SHP77 (cell line): ENCODE measurements at places on chromosomes 4 and X.

- no peak for DNase-seq
These were observed 13.0 kb downstream of the PNMA6E start for GRCh38 chrX:153387987-153388721.

GRCh38 chrX:54182864-54183613 is at the start of gene FAM120C:
Gene FAM120C (minus strand): TSS chrX:54183254. CDS start chrX:54183198, 56 bp downstream.
- DNase-seq: peak; percentile 92

- DNase-seq: no peak
These were observed 212.4 kb upstream of the TTC29 start for GRCh38 chr4:147157860-147158701.

GRCh38 chr4:159003420-159004253 is 99.2 kb upstream of the RAPGEF2 start:
- DNase-seq: no peak

- DNase-seq: no peak
These were observed 33.0 kb downstream of the GSTCD start for GRCh38 chr4:105741548-105741947.

GRCh38 chrX:85569096-85569495 is 189.6 kb upstream of the POF1B start:
- no peak for DNase-seq
